CMK (cell line): ENCODE measurements at places on chromosomes 1 and 21.

GRCh38 chr1:42484382-42484781, 21.3 kb downstream of the CCDC30 start:
- no peak for DNase-seq

DNA sequence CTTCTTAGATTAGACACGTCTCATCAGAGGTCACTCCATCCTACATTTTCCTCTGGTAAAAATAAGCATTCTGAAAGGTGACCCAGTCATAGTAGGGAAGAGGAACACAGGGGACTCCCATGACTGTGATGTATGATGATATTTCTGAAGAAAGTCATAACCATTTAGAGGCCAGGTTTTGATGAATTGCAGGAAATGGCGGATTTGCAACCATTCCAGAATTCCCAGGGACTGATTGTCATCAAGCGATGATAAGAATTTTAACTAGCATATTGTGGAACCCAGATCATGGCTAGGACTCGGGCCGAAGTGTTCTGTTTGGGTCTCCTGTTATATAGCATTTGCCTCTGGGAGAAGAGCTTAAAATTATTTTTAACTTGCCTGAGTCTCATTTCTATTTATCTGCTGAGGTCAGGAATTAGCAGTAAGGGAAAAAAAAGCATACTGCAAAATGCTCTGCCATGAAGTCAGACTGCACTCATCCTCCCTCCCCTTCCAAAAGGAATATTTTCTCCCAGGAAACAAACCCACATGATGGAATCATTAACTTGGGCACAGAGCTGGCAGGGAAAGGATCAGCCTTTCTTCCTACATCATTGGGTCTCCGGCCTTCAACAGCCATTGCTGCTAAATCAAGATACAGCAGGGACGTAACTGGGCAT, 286.7 kb downstream of the HLX start:
- no peak for DNase-seq

- DNase-seq = no peak
Measured at GRCh38 chr1:221381910-221382623, 359.8 kb downstream of the DUSP10 start.

DNA sequence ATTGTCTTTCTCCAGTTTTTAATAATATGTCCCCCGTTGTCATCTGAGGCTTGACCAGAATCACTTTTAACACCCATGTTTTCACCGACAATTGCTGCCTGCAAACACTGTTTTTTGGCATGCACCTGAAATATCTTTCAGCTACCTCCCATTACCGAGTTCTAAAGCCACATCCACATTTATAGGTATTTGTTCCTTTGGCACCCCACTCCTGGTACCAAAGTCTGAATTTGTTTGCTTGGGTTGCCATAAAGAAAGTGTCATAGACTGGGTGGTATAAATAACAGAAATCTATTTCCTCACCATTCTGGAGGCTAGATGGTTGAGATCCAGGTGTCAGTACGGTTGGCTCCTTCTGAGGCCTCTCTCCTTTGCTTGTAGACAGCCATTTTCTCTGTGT, 94.2 kb downstream of the OBSCN start:
- DNase-seq = no peak

DNA sequence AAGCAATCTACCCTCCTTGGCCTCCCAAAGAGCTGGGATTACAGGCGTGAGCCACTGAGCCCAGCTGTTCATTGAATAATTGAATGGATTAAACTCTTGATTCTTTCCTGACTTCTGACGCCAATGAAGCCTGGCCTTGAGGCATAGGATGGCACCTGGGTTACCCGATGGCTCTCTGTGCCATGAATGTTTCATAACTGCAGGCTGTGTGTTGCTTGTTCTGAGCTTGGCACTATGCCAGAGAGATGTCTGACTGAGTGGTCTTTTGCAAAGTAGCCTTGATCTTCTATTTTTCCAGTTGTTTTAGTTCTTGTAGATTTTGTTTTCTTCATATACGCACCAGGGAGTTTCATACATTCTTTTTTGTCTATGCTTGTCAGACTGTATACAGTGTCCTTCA, 38.5 kb upstream of the AK4 start:
- DNase-seq = no peak

DNA sequence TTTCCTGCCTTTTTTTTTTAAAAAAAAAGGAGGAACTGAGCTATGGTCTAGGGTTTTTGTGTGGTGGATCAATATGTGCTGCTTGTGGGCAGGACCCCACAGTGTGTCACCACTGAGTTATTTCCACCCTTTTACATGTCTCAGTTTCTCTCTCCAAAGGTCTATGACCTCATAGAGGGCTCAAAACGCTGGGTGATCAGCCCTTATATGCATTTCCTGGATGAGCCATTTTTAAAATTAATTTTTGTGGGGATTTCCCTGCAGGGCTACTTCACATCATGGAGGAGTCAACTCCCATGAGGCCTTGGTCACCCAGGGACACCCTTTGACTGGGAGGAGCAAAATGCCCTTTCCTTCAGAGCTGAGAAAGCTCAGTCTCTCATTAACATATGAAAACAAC, 20.7 kb upstream of the HAO2 start:
- DNase-seq = no peak

DNA sequence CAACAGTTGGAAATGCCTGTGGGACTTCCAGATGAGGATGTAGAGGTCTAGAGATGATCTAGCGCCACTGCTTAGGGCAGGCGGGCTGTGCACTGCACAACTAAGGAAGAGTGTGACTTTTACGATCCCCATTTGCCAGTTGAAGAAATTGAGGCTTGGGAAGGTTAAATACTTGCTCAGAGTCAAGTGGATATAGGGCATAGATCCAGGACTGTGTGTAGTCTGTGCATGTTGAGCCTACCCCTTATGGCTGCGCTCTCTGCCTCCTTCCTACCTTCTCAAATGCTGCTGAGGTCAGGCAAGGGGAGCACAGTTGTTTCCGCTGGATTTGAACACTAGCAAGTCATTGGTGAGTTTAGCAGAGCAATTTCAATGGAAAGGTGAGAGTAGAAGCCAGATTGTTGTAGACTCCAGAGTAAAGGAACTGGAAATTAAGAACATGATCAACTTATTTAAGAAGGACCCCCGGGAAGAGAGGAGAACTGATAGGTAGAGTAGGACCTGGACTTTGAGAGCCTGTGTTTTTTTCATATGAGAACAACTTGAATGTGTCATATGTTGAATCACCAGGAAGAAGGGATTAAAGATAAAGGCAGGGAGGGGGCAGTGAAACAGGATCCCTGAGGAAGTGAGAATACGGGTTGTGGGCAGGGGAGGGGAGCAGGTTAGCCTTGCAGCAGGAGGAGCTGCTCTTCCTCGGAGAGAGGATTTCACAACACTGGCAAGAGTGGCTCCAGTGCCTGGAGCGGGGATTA, 2.7 kb downstream of the CAPN2 start:
- DNase-seq = no peak

DNA sequence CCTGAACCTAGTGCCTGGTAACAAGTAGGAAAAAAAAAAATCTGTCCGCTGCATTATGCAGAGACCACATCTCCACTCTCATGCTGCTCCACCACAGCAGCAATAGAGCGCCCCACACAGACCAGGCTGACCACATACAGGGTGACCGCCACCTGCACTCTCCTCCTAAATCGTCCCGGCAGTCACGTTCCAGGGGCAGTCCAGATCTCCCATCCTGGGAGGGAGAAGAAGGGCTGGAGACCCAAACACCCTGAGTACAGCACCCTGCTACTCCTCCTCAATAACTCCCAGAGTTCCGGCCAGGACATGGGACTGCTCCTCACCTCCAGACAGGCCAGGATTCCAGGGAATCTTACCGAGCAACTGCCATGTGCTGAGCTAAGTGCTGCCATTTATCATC, 15.3 kb downstream of the URB1 start:
- DNase-seq = no peak

- no peak for DNase-seq
Measured at GRCh38 chr1:245650441-245650960, 495.7 kb downstream of the KIF26B start.

DNA sequence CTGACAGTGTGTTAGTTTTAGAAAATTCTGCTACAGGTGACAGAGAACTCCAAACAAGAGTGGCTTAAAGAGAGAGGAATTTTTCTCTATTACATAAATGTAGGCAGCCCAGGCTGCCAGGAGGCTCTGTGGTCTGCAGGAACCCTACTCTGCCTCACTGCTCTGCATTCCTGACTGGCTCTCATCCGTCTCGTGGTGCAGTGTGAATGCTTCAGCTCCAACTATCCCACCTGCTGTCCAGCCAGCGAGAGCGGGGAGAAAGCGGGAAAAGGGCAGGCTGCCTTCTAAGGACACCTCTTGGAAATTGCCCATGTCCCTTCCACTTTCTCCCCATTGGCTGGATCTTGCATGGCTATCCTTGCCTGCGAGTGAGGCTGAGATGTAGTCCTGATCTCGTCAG, 131.3 kb downstream of the PEX14 start:
- DNase-seq = no peak

DNA sequence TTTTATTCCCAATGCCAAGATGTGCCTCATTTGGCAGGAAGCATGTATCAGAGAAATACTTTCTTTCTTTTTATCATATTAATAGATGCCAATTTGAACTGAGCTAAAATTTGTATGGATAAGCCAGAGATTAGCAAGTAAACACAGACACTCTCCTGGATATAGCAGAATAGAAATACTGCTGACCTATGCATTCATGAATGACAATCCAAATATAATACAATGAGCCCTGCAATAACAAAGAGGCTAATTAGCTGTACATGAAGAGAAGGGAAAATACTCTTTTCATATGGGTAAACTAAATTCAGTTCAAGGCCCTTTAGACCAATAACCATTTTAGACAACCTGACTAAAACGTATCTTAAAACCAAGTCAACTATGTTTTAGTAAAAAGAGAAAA, 388.1 kb upstream of the NR5A2 start:
- no peak for DNase-seq

DNA sequence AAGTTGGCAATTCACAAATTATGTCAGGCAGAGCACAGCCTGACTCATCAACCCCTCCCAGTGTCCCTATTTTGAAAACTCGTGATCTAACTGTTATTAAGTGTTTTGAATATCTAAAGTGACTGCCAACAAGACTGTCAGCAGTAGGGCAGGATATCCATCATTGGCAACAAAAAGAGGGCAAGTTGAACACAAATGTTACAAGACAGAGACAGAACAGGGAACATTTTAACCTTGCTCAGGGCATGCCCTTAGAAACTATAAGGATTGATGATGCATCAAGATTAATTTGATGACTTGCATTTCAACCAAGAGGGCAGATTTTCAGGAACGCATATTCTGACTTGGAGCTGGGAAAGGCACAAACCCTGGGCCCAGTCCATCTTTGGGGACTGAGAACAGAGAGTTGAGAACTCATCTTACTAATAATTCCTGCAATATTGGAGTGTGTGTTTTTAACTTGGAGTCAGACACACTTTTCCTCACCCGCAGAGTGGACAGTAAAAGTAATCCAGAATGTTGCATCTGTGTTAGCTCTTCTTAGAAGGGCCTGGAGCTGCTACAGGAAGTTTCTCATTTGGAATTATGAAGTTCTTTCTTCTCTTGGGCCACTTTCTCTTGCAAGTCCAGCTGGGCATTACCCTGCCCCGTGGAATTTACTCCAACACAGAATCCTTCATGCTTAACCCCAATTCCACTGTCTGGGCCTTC, 317.2 kb downstream of the LTN1 start:
- DNase-seq = no peak

- DNase-seq = no peak
Measured at GRCh38 chr1:52332411-52332810, 33.6 kb downstream of the CC2D1B start.

DNA sequence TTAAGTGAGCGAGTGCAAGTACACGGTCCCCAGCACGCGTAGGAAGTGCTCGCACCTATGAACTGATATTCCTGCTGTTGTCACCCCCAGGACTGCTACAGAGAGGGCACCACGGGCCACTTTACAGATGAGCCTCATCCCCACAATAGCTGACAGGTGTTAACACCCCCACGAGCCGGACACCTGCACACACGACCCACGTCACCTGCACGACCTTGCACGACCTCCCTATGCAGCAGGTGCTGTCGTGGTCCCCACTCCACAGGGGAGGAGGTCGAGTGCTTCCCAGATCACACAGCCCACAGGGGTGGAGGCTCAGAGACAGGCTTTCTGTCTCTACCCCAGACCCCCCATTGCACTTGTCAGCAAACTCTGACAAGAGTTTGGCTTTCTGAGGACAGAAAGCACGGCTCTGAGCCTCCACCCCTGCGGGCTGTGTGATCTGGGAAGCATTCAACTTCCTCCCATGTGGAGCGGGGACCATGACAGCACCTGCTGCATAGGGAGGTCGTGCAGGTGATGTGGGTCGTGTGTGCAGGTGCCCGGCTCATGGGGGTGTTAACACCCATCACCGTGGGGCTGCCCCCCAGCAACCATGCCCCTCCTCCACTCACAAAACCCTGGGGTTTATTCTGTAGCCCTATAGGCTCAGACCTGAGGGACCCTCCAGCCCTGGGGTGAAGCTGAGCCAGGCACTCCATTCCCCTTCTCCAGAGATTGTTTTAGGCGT, 80.8 kb downstream of the MATN1 start:
- no peak for DNase-seq

DNA sequence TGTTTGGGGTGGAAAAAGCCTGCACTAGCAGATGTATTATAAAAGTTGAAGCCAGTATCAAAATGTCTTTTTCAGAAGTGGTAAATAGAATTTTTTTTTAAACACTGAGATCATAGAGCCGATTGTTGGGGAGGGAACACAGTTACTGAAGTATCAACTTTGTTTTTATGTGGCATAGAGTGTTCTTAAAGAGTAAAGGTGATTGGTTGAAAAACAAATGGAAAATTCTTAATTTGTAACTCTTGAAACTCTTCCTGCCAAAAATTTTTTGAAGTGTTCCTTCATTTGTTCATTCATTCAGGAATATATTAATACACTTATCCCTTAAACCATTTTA, 83.3 kb downstream of the DISP1 start:
- DNase-seq = no peak

GRCh38 chr1:115781343-115781742, 12.8 kb upstream of the CASQ2 start:
- DNase-seq = no peak

DNA sequence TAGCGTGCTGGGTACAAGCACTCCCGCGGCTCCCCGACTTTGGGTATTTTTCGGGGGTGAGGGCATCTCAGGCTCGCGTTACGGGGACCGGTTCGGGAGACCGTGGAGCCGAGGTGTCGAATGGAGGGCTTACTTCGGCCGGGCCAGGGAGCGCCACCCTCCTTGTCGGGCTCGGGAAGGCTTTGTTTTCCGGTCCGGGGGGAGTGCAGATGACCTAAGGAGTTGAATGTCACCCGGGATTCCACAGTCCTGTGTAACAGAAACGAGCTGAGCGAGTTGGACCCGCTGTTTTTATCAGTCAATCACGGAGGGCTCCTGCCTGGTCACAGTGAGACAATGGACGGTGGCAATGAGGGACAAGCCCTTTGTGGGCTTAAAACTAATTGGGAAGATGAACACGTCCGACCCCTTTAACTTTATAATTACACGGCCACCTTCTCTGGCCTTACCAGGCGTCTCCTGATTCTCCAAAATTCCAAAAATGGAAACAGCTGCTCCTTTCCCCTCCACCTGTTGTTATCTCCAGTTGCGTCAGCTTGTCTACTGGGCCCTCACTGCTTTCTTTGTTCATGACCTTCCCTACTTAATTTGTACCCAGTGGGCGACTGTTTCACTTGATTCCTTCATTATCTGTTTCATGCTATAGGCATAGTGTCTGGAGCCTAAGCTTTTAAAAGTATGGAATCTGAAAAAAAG, 929 bp upstream of the TRIM45 start:
- DNase-seq = no peak
